Lung (tissue), 17 donors: ENCODE measurements at places on chromosomes 11 and 22. TPM values are rescaled to one million over a fixed set of nuclear protein-coding genes. Genes with fewer than 3 reads are reported as not detected.

Gene CLMP
- 22.9 TPM for total RNA-seq

Gene SPECC1L
- 83.9 TPM for total RNA-seq

Gene GSTT2B
- total RNA-seq = 2.0 TPM

Gene CBLIF
- total RNA-seq = not detected

Gene NCAM1
- 4.1 TPM for total RNA-seq

Gene SORL1
- total RNA-seq = 61.7 TPM

Gene CNTF
- total RNA-seq = 2.0 TPM

Gene JAML
- total RNA-seq = 49.1 TPM

Gene OTOG
- 0.11 TPM for total RNA-seq

Gene PARVA
- total RNA-seq = 71.6 TPM

Gene LGR4
- total RNA-seq = 29.2 TPM

Gene RCOR2
- total RNA-seq = 1.6 TPM

Gene SCT
- not detected for total RNA-seq

Gene FOLR2
- total RNA-seq = 19.7 TPM

Gene NRGN
- total RNA-seq = 117 TPM

Gene LRRN4CL
- 2.6 TPM for total RNA-seq

Gene APOA5
- total RNA-seq = 0.77 TPM

Gene PKDREJ
- total RNA-seq = 0.03 TPM

Gene MMP13
- 0.09 TPM for total RNA-seq

Gene MAPK8IP2
- total RNA-seq = 2.7 TPM

Gene RAB38
- total RNA-seq = 9.0 TPM

Gene CHRNA10
- total RNA-seq = 2.9 TPM

Gene CCDC87
- total RNA-seq = 0.28 TPM

Gene TMEM121B
- 0.46 TPM for total RNA-seq
